ENCODE measurements at places on chromosomes 16 and 17.

DNA sequence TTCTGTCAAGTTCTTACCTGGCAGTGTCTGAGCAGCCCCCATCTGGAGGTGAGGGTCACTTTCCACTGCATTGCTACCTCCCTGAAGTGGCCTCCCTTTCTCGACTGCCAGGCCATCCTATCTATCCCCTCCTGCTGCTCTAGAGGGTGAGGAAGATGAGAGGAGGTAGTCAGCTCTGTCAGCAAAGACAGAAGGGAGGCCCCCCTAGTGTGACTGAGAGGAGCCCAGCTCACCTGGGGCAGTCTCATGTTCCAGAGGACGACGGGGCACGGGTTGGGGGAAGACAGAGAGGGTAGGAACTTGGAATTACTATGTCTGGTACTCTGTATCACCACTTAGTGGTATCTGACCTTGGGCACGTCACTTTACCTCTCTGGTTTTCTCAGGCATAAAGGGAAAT, 22.0 kb downstream of the MYO19 start:
- no peak for DNase-seq

- DNase-seq: no peak
Observed at GRCh38 chr16:74140557-74140956, 156.1 kb upstream of the PSMD7 start.

DNA sequence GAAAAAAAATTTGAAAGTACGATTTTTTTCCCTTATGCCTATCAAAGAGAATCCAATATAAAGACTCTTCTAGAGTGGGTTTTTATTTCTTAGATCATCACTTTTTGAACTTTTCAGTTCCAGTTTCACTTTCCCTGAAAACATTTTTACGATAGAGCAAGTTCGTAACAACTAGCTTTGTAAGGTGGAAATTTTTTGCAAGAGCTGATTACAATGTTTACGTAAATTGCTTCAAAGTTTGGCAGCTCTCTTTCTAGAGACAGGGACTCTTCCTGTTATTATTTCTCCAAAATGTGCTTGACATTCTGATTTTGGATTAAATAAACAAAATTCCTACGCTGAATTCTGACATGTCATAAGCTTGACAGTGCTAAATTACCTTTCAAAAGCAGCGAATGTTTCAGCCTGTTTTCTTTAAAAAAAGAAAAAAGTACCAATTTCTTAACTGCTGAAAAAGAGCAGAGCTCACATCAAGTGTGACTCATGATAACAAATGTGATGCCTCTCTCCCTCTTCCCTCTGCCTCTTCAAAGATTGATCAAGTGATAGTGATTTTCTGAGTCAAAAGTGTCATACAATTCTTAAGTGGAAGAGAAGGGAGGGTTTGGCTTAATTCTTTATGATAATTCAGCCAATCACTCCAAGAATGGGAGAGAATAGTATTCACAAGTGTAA, 175.2 kb downstream of the KCNJ2 start:
- DNase-seq: no peak

DNA sequence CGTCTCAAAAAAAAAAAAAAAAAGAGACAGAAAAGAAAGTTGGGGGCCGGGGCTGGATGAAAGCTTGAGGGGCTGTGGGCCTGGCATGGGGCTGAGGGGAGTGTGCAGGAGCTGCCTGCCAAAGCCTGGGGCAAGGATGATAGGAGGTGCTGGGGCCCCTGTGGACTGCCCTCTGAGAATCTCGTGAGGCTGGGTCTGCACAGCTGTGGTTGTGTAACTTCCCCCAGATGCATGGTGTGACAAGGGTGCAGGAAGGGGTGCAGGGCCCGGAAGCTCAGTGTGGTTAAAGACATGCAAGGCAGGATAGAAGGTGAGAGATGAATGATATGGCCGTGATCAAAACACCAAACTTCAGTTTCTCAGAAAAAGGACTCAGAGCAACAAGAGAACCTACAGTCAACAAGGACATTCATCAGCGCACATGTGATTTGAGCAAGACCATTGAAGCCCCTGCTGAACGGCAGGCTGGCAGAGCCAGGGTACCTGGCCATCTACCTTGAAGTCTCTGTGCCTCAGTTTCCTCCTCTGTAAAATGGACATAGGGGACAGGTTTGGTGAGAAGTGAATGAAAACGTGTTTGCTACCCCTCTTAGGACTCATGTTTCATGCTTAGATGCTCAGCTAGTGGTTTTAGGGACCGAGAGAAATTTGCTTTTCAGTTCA, 9.6 kb downstream of the IL32 start:
- DNase-seq: no peak

GRCh38 chr16:56360117-56361008, 65.0 kb downstream of the AMFR start:
- no peak for DNase-seq

GRCh38 chr17:53949473-53950090, 126.9 kb downstream of the KIF2B start:
- DNase-seq: no peak

- no peak for DNase-seq
Observed at GRCh38 chr17:27553019-27553511, 77.9 kb upstream of the LGALS9 start.

DNA sequence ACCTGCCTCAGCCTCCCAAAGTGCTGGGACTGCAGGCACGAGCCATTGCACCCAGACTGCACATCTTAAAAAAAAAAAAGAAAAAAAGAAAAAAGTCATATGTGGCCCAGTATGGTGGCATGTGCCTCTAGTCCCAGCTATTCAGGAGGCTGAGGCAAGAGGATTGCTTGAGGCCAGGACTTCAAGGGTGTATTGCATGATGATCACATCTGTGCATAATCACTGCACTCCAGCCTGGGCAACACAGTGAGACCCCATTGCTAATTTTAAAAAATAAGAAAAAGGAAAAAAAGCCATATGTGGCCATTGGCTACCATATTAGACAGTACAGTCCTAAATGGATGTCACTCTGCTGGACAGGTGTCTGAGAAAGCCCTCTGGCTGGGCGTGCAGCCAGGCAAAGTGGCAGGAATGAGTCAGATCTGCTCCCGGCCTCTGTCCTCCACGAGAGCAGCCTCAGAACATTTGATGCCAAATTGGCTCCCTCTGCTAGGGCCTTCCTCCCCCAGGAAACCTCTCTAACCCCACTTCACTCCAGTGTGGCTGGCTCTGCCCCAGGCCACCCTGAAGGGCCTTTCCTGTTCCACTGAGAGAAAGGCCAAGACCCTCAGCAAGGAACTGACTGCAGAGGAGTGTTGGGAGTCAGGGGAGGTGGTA, 14.7 kb downstream of the CA7 start:
- peak; percentile 70 for DNase-seq

- no peak for DNase-seq
Observed at GRCh38 chr16:61871837-61872777, 164.1 kb downstream of the CDH8 start.

- no peak for DNase-seq
Observed at GRCh38 chr16:82045465-82045864, 10.4 kb downstream of the HSD17B2 start.

GRCh38 chr17:40598301-40598618, 33.0 kb upstream of the CCR7 start:
- DNase-seq: no peak

- DNase-seq: no peak
Observed at GRCh38 chr16:88759245-88759975, 25.6 kb downstream of the PIEZO1 start.

DNA sequence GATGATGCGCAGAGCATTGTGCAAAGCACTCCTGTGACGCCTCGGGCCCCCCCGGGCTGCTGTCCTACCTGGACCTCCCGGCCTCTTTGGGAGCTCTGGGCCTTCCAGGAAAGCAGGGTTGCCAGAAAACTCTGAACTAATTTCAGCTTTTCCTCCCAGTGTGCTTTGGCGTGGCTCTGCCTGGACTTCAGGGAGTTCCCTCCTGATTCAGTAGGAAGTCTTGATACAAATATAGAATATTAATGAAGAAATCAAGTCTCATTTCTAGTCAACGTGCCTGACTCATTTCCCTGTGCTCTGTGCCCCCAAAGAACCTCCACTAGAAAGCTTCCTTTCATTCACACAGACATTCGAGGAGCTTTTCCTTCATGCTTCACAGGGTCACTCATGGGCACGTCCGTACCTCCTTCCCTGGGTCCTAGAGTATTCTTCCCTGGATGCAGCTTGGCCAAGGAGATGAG, 84.0 kb upstream of the NOL11 start:
- no peak for DNase-seq

Data from MG63 (cell line).